Stimulated activated CD4-positive, alpha-beta T cell treated with anti-CD3 and anti-CD28 coated beads, TNF-alpha, amount 100 ng/mL, for 24 hours (primary cell): ENCODE measurements at places on chromosomes 12 and 14.

- DNase-seq: no peak
Observed at GRCh38 chr14:72512925-72513324, 381.0 kb downstream of the DPF3 start.

DNA sequence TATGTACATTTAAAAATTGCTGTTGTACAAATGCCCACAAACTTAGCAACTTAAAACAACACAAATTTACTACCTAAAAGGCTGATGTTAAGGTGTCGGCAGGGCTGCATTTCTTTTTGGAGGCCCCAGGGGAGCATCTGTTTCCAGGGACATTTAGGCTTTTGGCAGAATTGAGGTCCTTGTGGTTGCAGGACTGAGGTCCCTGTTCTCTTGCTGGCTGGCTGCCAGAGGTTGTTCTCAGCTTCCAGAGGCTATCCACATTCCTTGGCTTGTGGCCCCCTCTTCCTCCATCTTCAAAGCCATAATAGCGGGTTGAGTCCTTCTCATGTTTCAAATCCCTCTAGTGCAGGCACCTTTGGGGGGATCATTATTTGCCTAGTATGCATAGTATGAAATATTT is 22.4 kb upstream of the KRT83 start:
- no peak for DNase-seq

- no peak for DNase-seq
Observed at GRCh38 chr12:30754383-30754749, 385 bp downstream of the CAPRIN2 start.

DNA sequence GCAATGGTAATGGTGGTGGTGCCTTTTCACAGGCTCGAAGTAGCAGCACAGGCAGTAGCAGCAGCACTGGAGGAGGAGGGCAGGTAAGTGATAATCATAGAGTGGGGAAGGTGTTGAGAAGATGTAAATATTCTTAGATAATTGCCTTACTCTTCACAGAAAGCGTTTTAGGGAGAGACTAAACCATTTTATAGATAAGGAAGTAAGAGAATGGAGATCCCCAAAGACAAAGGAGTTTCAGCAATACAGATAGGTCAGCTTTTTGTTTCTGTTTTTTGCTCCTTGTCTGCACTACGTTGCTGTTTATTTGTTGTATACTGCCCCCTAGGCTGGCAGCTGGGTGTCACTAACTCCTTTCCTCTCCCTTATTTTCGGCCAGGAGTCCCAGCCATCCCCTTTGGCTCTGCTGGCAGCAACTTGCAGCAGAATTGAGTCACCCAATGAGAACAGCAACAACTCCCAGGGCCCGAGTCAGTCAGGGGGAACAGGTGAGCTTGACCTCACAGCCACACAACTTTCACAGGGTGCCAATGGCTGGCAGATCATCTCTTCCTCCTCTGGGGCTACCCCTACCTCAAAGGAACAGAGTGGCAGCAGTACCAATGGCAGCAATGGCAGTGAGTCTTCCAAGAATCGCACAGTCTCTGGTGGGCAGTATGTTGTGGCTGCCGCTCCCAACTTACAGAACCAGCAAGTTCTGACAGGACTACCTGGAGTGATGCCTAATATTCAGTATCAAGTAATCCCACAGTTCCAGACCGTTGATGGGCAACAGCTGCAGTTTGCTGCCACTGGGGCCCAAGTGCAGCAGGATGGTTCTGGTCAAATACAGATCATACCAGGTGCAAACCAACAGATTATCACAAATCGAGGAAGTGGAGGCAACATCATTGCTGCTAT is 2.0 kb downstream of the SP1 start:
- no peak for DNase-seq

- DNase-seq: no peak
Observed at GRCh38 chr12:43111608-43112007, 440.4 kb downstream of the ADAMTS20 start.

GRCh38 chr12:15601210-15601800 is 187.9 kb downstream of the EPS8 start:
- no peak for DNase-seq

DNA sequence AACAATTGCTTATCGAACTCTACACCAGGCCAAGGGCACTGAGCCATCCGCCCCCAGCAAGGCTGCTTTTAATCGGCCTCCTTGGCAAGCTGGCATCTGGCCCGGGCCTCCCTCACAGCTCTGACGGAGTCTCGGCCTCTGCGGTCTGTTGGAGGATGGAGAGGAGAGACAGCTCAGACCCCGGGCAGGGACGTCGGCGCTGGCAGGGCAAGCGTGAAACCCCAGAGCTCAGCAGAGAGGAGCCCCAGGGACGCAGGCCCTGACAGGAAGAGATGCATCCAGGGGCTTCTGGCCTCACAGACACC is 17.5 kb downstream of the CAMKK2 start:
- no peak for DNase-seq

- DNase-seq: no peak
Observed at GRCh38 chr14:97924922-97925613, 1127.9 kb downstream of the VRK1 start.

DNA sequence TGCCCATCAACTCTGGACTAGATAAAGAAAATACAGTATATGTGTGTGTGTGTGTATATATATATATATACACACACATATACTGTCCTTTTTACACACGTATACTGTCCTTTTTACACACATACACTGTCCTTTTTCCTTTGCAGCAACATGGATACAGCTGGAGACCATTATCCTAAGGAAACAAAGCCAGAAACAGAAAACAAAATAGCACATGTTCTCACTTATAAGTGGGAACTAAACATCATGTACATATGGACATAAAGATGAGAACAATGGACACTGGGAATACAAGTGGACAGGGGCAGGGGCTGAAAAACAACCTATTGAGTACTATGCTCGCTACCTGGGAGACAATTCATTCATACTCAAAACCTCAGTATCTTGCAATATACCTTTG is 23.7 kb downstream of the VDR start:
- DNase-seq: no peak

GRCh38 chr12:87756111-87756510 is 273.1 kb downstream of the C12orf50 start:
- no peak for DNase-seq

GRCh38 chr14:22846811-22847307 is 10.5 kb downstream of the MMP14 start:
- no peak for DNase-seq

DNA sequence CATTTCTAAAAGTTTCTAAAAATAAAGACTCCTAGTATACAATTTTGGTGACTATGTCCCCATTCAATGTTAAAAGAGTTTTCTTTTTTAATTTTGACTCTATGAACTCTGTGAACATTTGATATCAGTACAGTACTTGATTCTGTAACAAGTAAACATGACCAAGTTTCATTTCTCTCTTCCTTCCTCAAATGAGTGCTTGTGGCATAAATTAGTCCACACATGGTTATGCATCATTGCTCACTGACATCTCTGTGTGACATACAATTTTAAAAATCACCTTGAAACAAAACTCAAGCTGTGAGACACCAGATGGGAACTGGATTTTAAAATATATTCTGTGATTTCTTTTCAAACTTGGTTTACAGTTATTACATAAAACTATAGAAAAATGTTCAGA is 253.9 kb upstream of the MDGA2 start:
- DNase-seq: no peak

DNA sequence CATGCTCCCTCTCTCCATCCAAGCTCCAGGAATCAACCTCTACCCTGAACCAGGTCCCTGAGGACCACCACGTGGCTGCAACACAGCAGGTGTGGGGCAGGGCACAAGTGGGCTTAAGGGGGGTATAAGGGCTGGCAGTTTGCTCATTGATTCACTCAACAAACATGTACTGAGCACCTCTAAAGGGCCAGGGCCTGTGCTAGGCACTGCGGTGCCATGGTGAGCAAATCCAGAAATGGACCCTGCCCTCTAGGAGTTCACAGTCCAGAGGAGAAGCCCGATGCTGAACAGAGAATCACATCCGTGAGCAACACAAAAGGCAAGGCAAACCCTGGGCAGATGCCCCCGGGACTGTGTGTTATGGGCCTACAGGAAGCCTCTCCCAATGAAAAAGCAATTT is 6.5 kb upstream of the AQP2 start:
- no peak for DNase-seq

- DNase-seq: no peak
Observed at GRCh38 chr14:22460461-22461195, 128.4 kb downstream of the DAD1 start.

- no peak for DNase-seq
Observed at GRCh38 chr12:64631197-64631596, 20.9 kb downstream of the RASSF3 start.

DNA sequence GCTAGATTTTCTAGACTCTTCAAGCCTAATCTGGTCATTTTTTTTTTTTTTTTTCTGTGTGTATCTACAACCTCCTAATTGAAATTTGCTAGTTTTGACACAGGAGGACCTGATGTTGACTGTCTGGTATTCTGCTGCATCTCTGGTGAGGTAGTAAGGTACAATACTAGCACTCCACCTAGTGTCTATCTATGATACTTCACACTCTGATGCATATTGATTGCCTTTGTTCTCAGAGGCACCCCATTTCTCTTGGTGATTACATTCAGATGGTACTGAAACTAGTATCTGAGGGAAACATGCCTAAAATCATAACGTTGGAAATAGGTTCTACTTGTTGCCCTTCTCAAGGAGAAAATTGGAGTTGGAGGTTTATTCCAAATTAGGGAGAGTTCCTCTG is 930.5 kb upstream of the NOVA1 start:
- no peak for DNase-seq

- DNase-seq: no peak
Observed at GRCh38 chr14:58637040-58637390, 747 bp upstream of the DACT1 start.
